ENCODE measurements at places on chromosomes 11 and 22.

- no peak for DNase-seq
Observed at GRCh38 chr11:131041331-131042040, 125.2 kb upstream of the SNX19 start.

DNA sequence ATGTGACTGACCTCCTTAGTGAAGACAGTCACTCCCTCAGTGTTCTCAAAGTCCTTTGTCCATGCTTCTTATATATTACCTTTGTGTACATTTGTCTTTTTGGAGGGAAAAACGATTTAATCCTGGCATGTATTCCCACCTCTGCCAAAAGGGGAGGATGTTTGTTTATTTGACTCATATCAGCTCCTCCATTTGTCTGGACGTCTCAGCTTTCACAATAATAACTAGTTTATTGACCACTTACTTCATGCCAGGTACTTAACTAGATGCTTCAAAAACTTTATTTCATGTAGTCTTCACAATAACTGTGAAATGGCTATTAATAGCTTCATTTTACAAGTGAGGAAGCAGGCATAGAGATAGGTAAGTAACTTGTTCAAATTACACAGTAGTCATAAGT, 5.3 kb downstream of the TBCEL start:
- DNase-seq: no peak

- DNase-seq: peak; percentile 28
Observed at GRCh38 chr11:57514538-57515331, 767 bp downstream of the SLC43A1 start.

- DNase-seq: no peak
Observed at GRCh38 chr22:30565341-30565740, 9.1 kb downstream of the GAL3ST1 start.

DNA sequence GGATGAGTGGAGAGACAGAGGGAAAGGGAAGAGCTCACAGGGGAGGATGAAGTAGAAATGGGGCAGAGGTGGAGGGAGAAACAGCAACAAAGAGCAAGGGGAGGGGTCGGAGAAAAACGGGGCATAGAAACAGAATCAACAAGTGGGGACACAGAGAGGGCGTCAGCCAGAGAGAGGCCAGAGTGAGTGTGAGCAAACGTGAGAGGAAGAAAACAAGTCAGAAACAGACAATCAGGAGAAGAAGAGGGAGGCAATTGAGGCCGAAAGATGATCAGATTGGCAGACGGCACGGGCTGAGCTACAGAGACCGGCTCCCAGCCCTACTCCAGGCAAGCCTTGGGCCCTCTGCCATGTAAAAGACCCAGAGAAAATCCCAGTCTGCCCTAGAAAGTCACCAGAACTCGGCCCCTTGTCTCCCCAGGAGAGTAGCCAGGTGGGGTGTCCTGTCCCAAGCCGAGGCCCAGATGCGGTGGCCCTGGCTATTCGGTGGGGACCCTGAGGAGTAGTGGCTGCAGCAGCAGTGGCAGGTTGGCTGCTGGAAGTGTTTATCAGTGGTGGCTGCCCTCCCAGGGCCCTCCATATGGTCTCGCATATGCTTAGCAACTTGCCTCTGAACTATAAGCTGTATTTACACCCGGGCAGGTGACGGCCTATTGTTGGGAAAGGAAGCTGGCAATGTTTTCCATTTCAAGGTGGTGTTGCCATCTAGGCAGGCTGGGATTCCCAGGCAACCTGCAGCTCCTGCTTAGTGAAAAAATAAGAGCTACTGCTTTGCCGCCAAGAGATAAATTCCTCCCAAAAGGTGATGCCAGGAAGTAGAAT, 14.8 kb upstream of the TSPAN18 start:
- DNase-seq: no peak

DNA sequence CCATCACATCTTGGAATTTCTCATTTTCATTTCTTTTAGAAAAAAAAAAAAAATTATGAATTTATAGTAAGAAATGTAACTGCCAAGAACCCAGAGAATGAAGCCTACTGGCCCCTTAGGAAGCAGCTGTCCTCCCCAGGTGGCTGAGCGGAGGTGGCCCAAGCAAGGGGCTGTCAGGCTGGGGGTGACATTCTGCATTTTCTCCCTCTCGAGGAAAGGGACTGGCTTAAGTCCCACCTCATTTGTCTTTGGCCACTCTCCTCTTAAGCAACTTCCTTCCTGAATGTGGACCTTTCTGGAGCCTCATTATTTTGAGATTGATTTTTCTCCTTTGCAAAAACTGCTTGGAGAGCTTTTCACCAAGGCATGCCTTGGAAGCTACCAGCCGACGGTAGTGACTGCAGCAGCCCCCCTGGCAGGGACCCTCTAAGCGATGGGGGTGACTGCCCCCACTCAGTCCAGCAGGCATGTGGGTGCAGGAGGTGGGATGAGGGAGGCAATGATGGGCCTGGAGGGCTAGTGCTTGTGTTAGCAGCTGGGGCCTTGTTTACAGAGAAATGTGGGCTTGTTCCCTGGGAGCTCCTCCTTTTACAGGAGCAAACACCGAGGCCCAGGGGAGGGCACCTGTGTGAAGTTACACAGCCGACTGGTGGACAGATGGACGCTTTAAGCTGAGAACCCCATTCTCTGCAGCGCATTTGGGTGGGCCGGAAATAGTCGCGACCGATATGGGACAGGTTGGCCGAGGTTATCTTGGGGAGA, 111.7 kb downstream of the MORC2 start:
- DNase-seq: no peak

DNA sequence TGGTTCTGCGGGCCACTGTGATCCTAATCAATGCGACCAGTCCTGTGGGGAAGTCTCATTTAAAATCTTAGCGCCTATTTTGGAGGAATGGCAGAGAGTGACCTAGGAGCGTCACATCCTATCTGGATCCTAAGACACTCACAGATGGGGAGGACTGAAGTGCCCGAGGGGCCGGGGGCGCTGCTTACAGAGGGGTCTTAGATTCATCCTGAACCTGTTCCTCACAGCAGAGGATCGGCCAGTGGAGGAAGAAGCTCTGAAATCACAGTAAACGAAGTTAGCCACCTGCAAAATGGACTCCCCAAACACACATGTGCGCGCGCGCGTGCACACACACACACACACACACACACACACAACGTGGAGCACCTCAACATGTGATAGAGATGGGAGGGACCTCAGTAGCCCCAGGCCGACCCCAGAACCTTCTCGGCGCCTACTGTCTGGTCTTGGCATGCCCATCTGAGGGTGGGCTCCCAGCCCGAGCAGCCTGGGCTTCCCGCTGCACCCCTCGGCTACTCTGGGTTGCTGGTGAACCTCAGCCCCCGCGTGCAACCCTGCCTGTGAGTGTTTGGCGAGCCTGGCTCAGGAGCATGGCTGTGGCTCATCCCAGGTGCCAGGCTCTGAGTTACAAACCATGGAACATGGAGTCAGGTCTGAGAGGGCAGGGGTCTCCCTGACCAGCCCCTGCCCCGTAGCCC, 613.3 kb downstream of the TBC1D22A start:
- DNase-seq: no peak

GRCh38 chr11:57903011-57903410, 120.7 kb upstream of the OR9Q1 start:
- no peak for DNase-seq

- no peak for DNase-seq
Observed at GRCh38 chr11:55942785-55943392, 6.7 kb upstream of the OR5I1 start.

GRCh38 chr11:67434395-67434881, 3.0 kb downstream of the PTPRCAP start:
- DNase-seq: no peak

DNA sequence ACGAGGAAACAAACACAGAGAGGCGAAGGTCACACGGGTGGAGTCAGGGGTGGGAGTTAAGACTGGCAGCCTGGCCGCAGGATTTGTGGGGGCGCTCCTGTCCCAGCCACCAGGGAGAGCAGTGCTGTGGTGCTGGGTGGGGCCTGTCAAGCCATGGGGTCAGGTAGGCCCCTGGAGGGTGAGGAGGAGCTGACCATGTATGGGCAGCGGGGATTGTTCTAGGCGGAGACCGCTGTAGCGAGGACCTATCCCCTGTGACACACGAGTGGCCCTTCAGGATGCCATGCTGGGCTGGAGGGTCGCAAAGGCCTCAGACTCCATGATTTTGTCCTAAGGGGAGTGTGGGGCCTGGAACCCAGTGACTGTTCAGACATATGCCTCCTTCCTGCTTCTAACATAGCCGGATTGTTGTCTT, 1.6 kb upstream of the RPS19BP1 start:
- no peak for DNase-seq

DNA sequence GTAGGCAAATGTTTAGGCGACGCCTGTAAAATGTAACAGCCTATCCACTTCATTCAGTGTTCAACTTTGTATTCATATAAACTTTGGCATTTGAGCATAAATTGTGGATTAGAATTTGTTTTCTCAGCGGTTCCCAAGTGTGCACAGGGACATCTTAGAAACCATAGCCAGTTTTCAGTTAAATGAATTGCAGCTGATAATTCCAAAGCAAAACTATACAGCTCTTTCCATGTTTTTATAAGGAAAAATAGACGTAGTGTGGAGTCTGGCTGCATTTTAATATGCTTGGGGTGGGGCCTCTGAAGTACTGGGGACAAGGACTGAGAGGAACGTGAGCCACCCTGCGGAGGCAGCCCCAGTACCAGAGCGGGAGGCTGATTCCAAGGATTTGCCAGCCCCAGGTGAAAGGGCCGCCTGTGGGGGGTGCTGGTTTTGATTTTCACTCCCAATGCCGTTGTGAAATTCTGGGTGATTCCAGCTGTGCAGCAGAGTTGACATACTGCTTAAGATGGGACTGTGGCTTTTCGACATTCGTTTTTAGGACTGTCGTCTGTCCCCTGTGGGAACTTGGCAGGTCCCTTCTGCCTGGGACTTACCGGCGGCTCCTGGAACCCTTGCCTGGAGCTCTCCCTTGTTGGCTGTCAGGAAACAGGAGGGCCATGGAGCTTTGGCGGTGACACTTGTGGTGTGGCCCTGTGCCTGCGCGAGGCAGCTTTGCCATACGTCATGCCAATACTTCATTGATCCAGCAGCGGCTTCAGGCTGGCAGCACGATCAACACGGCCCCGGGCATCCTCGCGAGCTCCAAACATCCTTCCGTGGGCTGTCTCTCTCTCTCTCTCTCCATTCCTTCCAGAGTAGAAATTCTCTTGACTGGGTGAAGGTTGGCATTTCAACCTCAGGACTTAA, 370.9 kb downstream of the TBC1D22A start:
- DNase-seq: no peak

GRCh38 chr22:20940186-20940651, 23.0 kb downstream of the CRKL start:
- DNase-seq: no peak

GRCh38 chr11:35373284-35373933, 45.9 kb downstream of the SLC1A2 start:
- no peak for DNase-seq

GRCh38 chr11:1150769-1151365, 6.9 kb upstream of the MUC5AC start:
- no peak for DNase-seq

DNA sequence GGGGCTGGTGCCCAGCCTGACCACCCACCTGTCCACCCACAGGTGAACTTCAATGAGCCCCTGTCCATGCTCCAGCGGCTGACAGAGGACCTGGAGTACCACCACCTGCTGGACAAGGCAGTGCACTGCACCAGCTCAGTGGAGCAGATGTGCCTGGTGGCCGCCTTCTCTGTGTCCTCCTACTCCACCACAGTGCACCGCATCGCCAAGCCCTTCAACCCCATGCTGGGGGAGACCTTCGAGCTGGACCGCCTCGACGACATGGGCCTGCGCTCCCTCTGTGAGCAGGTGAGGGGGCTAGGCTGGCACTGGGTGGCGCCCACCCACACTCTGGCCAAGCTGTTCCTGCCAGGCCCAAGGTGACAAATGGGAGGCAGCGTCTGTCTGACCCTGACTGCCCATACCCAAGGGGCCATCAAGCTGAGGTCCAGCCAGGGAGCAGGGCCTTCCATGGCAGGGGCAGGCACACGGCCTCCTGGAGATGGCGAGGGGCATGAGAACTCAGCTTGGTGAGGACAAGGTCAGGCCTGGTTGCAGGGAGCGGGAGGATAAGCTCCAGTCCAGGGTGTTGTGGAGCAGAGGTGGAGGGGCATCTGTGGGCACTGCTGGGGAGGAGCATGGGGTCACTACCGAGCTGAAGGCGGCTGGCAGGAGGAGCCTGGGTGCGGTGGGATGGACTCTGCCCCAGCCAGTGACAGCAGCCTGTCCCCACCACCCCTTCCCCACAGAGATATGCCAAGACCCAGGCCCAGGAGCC, 77.7 kb downstream of the MORC2 start:
- DNase-seq: no peak

DNA sequence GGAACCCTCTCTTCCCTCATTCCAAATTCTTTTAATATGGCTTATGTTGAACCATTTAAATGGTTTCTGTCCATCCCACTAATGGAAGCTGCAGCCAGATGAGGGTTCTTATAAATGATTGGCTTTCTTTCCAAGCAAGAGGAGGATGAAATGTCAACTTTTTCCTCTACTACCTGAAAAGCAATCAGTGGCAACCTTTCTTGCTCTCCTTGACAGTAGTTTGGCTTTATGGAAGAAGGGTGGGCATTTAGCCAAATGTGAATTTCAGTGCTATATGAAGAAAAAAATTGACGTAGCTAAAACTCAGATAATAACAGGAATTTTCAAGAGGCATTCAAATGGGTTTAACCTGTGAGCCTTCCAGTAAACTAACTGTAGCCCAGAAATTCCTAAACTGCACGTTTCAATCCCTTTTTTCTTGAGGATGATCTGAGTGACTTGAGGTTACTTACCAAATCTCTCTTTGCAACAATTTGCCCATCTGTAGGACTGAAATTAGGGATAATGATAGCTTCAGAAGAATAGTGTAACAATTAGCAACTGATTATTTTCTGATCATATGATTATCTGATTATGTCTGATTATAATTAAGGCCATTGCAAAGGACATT, 90.9 kb downstream of the EXT2 start:
- no peak for DNase-seq

DNA sequence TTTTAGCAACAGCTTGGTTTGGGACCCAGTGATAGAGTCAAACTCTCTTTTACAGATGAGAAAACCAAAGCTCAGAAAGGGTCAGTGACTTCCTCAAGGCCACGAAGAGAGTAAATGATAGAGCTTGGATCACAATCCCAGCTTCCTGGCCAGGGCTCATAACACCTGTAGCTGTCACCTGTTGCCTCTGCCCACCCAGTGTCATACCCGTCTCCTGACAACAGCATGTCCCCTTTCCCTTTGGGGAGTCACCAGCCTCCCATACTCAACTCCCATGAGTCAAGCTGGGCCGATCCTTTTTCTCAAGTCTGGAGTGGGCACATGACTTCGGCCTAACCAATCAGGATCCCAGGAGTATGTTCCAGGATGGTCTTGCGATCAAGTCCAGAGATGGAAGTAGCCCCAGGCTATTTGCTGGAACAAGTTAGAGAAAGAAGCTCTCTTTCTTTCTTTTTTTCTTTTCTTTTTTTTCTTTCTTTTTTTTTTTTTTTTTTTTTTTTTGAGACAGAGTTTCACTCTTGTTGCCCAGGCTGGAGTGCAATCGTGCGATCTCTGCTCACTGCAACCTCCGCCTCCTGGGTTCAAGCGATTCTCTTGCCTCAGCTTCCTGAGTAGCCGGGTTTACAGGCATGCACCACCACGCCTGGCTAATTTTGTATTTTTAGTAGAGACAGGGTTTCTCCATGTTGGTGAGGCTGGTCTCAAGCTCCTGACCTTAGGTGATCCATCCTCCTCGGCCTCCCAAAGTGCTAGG, 27.8 kb upstream of the MYH9 start:
- DNase-seq: no peak

All from T-helper 1 cell (primary cell).